ENCODE measurements at places on chromosomes 3 and 15.

GRCh38 chr15:75352186-75353080, 5.6 kb downstream of the NEIL1 start:
- no peak for DNase-seq

- no peak for DNase-seq
Observed at GRCh38 chr3:94775746-94776145, 712.9 kb downstream of the NSUN3 start.

GRCh38 chr15:98753726-98754656, 105.7 kb downstream of the IGF1R start:
- no peak for DNase-seq

- no peak for DNase-seq
Observed at GRCh38 chr15:62619526-62619925, 423.0 kb upstream of the TPM1 start.

GRCh38 chr15:63018639-63019038, 23.9 kb upstream of the TPM1 start:
- DNase-seq = no peak

DNA sequence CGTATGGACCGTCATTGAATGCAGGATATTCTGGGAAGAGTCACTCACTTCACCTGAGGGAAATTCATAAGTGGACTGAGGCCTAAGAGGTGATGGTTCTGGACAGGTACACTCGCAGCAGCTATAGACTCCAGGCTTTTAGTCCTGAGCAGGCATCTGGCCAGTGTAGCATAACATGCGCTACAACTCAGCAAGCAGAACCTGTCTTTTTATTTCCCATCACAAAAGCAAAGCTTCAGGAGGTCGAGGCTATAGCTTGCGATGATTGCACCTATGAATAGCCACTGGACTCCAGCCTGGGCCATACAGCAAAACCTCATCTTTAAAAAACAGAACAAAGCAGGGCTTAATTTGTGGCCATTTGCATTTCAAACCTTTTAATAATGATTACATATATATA, 185.8 kb downstream of the KCNH8 start:
- no peak for DNase-seq

Measured in memory B cell (primary cell).